ENCODE measurements at places on chromosomes 1 and 21.

- no peak for DNase-seq
These were observed 147.9 kb downstream of the RASAL2 start for GRCh38 chr1:178241837-178242236.

DNA sequence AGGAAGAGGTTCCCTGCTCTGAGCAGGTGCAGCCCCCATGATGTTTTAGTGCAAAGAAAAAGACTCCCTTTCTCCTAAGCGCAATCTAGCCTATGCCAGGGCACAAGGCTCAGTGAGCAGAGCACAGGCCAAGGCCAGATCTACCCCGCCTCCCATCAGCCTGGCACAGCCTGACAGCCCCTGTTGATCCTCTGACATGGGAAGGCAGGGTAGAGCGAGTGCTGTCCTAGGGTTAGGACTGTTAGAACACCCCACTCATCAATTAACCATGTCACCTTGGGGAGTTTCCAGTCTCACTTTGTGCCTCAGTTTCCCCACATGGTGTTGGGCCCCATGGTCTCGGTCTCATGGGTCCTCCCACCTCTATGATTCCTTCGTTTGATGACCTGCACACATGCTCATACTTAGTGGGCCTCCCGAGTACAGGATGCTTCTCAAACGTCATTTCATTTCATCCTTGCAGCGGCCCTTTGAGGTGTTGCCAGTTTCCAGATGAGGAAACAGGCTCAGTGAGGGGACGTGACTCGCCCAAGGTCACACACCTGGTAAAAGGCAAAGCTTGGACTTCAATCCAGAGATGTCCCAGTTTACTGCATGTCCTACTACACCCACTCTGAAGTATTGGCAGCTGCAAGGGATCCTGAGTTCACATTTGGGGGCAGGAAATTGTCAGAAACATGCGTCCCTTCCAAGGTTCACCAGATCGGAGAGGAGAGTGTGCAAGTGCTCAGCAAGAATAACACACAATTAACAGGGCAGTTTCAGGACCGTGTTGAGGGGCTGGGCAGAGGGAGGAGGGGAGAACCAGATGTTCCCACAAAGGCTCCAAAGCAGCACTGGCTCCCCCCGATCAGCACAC lies 213.3 kb downstream of the TRABD2B start:
- no peak for DNase-seq

- DNase-seq = peak; percentile 41
These were observed 95.5 kb downstream of the SSBP3 start for GRCh38 chr1:54310439-54311328.

- no peak for DNase-seq
These were observed 77.7 kb downstream of the LRRC8C start for GRCh38 chr1:89710498-89711139.

Measured in OCI-LY7 (cell line).